ENCODE measurements at places on chromosomes 11 and 22.

DNA sequence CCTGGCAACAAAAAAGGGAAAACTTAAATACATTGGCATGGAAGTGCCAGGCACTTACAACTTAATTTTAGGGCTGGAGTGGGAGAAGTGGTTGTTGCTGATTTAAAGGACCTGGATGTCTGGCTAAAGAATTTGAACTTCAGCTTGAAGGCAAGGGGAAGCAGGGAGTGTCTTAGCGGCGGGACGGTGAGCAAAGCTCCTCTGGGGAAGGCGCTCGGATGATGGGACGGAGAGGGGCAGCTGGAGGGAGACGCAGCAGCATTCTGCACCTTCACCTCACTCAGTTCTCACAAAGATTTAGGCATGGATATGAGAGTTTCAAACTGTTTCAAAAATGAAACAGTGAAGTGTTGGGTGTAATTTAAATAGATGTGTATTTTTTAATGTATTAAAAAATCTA lies 967.1 kb downstream of the BRD1 start:
- no peak for DNase-seq

DNA sequence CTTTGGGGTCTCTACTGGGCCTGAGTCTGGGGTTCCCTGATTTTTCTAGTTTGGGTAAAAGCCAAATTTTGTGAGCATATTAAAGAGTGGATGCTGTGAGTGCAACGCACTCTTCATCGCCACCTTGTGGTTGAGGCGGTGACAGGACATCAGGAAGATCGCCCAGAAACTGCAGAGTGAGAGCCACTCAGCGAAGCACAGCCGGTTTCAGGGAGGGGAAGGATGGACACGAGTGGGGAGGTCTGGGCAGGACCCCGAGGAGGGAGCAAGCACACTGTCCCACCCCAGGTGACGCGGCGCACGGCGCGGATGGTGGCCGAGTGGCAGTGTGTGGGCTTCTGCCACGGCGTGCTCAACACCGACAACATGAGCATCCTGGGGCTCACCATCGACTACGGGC lies 9.1 kb downstream of the SELENOO start:
- peak; percentile 69 for DNase-seq

GRCh38 chr22:46446799-46447198 lies 90.6 kb downstream of the CELSR1 start:
- DNase-seq: no peak

- DNase-seq: no peak
Observed at GRCh38 chr11:79209540-79210266, 231.1 kb downstream of the TENM4 start.

- DNase-seq: no peak
Observed at GRCh38 chr11:93196816-93197379, 893 bp downstream of the SLC36A4 start.

DNA sequence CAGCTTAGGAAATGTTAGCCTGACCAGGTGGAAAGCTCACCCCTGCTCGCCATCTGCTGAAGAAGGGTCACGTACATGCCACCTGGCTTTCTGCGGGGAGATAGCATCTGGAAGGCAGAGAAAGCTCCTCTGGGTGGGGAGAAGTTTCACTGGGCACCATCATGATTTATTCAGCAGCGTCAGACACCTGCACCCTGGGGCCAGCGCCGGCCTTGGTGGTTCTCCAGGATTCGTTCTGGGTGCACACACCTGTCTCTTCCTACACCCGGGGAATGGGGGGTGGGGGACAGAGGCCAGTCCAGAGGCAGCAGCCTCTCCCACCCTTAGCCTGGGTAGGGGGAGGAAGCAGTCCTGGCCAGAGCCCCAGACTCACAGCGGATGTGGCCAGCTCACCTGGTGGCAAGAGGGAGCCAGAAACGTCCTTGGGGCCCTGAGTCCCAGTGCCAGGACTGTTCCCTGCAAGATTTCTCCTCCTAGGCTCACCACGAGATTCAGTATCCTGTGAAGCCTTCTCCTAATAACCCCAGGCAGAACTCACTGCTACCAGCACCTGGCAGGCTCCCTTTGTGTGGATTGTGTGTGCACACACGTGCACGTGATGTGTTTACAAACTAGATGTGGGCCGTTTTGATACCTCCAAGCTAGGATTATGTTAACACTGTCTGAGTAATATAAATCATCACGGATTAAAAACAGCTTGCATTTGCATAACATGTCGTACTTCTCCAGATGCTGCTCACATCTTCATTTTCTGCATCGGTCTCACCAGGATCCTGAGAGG lies 17.3 kb upstream of the RASD2 start:
- no peak for DNase-seq

GRCh38 chr11:116822575-116822974 lies 529 bp downstream of the APOA4 start:
- DNase-seq: no peak

DNA sequence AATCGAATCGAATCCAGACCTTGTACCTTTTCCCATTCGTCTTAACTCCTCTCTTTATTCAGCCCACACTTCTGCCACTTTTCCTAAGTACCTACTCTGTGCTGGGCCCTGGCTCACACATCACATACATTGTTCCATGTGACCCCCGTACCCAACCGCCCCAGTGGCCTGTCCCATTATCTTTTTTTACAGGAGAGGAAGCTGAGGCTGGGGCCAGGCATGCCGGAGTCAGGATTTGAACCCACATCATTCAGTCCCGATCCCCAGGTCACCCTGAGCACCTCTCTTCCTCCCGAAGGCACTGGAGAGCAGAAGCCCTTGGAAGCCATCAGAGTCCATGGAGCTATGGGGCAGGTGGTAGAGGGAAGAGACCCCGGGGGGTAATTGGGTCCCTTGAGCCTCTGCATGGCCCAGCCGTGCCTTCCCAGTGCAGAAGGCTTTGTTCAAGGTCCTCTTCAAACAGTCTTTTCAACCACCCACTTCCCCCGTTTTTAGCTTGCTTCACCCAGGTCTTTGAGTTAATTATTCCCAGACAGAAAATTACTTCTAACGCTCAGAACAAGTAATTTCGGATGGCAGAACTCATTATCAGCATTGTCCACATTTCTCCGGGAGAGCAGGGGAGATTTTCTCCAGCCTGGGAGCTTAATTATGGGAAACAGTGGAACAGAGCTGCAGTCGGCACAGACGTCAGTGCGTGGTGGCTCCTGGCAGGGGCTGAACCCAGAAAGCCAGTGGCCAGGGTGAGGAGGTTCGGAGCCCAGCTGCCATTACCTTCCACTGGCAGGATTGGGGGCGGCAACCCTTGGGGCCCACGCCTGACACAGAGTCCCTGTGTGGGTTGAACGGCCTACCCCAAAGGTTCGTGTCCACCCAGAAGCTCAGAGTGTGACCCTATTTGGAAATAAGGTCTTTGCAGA lies 82.4 kb upstream of the RTL6 start:
- DNase-seq: no peak

GRCh38 chr11:45193695-45194094 lies 47.3 kb downstream of the PRDM11 start:
- no peak for DNase-seq

DNA sequence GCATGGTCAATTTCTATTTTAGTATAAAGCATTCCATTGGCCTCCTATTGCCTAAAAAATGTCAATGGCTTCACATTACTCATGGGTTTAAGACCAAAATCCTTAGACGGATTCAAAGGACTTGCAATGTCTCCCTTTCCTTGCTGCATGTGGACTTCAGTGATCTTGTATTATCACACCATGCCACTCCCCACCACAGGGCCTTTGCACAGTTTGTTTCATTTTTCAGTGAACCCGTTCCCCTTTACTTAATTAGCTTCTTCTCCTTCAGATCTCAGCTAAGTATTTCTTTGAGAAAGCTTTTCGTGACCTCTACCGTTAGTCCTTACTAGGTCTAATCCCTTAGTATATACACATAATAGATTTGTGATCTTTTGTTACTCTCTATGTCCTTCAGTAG lies 269.7 kb downstream of the FAM76B start:
- no peak for DNase-seq

DNA sequence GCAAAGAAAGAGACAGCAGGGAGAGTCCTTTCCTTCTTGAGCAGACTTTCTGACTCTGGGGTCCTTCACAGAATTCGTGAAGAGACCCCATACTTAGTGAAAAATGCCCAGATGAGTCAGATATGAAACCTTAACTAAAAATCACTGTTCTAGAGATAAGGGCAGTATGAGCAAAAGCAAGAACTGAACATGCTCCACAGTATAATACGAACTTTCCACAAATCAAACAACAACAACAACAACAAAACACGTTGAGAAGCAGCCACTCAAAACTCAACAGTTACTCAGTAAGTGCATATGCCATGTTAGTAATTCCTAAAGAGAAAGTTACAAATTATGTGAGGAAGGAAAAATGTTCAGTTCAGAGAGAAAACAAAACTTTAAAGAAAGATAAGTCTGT lies 44.3 kb downstream of the PITPNB start:
- DNase-seq: no peak

DNA sequence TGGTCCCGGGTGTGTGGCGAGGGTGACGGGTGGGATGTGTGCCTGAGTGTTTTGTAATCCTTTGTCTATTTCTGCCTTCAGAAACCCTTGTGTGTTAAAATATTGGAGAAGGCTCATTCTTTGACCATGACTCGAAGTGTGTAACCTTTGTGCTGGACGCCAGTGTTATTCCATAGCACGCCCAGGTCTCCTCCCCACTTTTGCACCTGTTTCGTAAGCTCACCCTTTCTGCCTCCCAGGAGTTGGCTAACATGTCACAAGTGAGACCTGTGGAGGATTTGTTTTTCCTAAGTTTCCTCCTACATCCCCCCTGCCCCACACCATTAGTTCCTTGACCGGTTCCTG lies 382 bp downstream of the C11orf54 start:
- DNase-seq: no peak

DNA sequence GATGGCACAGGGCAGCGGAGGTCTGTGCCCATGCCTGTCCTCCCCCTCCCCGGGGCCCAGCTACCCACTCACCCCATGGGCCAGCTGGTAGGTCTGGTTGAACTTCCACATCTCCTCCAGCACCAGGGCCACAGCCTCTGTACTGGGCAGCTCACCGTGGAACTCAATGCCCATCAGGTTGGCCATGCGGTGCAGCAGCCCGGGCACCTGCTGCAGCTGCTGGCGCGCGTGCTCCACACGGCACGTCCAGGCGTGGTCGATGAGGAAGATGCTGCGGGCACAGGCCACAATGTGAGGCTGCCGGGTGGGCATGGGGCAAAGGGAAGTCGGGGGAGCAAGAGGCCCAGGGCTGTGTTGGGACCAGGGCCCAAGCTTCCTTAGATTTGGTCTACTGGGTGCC lies 6.3 kb downstream of the TTLL12 start:
- DNase-seq: no peak

DNA sequence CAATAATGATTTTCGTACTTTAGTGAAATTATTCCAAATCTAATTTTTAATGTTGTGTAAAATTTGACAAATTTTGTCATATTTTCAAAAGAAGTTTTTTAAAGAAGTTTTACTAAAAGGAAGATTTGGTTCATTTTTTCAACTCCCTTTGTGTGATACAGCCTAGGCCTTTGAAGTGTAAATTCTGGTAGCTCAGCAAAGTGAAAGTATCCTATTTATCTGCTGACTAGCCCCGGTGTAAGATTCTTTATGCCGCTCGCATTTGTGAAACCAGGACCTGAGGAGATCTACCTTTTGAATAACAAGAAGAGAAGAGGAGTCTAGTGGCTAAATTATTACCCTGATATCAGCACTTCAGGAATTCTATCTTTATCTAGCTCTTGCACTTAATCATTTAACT lies 177.4 kb downstream of the JRKL start:
- no peak for DNase-seq

DNA sequence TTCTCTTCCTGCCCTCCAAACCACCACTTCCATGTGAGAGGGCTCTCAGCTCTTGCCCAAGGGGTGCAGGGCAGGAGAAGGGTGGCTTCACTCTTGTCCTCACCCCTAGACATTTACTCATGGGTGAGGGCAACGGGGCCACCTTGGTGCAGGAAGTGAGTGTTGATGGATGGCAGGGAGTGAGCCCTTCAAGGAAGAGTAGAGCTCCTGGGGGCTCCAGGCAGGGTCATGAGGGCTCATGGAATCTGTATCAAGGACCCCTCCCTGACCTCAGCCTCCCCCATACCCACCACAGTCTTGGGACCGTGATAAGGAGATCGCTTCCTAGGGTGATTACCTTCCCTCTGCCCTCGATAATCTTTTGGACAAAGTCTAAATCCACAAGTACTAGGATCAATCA lies 37.8 kb downstream of the TSPAN18 start:
- no peak for DNase-seq

DNA sequence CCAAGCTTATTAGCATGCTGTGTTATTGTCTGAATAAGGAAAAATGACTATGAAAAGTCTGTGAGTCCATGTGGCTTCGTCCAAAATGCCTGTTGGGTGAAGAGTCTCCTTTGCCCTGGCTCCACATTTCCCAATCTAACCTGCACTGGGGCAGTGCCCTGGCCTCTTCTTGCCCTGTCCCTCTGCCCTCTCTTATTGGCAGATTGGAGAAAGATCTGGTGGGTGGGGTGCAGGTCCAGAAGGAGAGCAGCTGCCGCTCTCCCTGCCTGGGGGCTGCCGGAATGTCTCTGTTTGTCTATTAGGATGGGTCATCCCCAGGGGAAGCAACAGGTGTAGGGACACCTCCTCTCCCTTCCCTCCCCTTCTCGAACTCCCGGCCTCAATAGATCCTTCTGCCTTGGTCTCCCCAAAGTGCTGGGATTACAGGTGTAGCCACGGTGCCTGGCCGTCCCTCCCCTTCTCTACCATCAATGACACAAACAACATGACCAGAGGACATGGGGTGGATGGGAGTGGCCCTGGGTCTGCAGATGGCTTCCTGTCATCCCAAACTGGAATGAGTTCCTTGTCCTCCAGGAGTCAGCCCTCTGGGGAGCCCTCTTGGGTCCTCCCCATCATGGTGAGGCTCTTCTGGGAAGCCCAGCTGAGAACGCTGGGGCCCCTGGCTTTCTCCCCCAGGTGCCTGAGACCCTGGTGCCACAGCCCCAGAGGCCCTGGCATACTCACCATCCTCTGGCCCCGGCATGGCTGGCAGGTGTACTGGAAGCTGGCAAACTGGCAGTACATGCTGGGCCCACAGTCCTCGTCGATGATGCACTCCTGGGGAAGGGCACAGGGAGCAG lies 40.5 kb downstream of the DKK3 start:
- no peak for DNase-seq

GRCh38 chr22:28607795-28608194 lies 71.8 kb downstream of the TTC28 start:
- DNase-seq: no peak

DNA sequence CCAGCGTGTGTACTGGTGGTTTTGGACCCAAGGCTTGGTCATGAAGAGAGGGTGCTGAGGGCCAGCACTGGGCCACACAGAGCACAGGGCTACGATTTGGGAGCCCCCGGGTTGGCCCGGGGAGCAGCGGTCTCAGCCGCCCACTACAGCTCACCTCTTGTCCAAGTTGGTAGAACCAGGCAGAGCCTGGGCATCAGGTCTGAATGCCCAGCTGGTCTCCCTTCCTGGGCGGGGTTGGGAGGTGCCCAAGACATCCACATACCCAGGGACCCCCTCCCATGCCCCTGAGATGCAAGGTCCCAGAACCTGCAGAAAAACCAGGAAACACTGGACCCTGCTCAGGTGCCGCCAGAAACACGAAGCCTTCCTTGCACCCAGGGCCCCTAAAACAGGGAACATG lies 18.0 kb downstream of the CELSR1 start:
- no peak for DNase-seq

GRCh38 chr11:2890466-2891294 lies 5.1 kb upstream of the CDKN1C start:
- DNase-seq: no peak

GRCh38 chr11:2750101-2750681 lies 50.4 kb upstream of the KCNQ1OT1 start:
- no peak for DNase-seq
